ENCODE measurements at places on chromosomes 12 and 14.

GRCh38 chr12:28463396-28463795 is 273.1 kb downstream of the CCDC91 start:
- DNase-seq: no peak

DNA sequence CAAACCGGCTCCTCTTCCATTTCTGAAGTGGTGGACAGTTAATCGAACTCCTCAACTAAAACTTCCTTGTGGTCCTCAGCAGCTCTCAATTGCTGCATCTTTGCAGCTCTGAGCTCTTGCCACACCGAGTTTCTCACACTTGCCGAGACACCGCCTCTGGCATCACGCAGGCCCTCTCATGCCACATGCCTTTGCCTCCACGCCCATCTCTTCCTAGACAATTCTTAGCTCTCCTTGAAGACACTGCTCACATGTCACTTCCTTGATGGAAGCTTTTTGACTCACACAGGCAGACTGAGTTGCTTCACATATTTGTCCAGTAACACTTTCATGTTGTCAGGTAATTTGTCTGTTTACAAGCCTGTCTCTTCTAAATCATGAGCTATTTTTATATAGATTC is 29.2 kb downstream of the KCNA1 start:
- DNase-seq: no peak

DNA sequence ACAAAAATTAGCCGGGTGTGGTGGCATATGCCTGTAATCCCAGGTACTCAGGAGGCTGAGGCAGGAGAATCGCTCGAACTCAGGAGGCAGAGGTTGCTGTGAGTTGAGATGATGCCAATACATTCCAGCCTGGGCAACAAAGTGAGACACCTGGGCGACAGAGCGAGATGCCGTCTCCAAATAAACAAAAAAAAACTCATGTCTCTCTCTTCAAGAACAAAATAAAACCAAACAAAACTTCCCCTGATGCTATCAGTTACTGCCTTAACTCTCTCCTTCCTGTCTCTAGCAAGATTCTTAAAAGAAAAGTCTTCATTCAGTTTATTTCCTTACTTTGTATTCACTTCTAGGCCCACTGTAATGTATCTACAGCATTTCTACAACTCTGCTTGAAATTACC is 20.8 kb downstream of the KLHL28 start:
- DNase-seq: no peak

DNA sequence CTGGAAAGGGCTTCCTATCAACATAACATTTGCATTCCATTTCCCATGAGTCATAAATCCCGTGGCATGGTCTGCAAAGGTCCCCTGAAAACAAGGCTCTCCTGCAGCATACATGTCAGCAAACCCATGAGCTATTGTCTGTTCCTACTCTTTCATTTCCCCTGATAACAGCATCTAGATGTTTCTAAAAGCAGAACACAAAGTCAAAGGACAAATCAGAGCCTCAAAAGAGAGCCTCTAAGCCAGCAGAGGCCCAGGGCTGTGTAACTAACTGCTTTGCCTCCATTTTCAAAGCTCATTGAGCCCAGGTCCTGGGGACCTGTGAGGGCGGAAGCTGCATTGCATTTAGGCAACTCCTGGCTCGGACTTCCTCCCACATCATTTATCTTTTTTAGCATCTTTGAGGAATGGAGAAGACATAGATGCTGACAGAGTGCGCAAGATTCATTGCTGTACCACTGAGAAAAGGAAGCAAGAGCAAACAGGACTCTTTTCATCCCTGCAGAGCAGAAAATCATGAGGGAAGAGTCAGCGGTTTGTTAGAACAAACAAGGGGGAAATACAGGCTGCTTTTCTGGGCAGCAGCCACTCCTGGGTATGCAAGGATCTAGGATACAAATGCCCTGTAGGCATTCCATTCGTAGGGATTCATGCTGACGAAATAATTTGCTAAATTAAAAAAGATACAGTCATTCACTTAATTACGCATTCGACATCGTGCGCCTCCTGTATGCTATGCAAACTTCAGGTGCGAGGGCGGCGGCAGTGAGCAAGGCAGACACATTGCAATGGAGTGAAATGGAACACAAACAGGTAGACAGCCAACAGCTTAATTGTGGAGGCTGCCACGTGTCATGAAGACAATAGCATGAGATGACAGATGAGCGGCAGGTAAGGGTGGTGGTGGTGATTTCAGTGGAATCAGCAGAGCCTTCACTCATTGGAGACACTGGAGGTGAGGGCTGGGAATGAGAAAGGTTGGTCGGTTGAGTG is 131.0 kb downstream of the TMEM132D start:
- no peak for DNase-seq

DNA sequence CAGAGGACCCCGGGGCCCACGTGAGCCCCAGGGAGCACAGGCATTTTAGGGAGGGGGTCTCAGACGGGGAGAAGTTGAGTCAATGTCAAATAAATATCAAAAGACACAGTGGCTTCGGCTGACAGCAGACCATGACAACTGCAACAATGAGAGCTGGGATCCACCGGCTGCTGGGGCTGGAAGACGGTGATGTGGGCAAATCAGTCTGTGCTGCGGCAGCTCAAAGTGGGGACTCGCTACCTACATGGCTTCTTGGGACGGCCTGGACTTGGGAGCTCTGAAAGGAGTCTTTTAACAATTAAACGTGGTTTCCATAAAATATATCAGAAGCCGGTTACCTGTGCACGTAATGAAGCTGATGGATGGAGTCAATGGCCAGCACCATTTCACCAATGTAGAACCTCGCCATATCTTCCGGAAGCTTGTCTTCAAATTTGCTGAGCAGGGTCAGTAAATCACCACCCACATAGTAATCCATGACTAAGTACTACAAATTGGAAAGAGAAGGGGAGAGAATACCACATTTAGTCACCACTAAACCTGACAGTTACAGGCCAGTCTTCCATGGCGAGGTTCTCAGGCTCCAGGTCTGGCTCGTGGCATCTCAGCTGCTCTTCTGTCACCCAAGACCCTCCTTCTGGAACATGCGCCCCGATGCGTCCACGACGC is 58.0 kb downstream of the CDC42BPB start:
- no peak for DNase-seq

DNA sequence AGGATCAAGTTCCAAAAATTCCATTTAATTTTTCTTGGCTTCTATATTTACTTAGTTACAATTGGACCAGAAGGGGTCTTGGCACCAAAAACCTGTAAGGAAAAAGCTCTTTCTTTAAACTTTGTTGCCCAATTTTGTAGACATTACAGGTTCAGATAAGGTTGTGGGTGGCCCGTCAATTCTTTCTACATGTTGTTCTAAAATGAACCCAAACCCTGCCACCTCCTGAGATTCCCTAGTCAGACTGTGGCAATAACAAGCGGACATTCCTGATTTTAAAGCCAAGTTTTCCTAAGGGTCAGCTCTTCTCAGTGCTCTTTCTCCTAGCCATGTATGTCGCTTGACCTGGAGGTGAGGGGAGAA is 45.0 kb upstream of the GSG1 start:
- no peak for DNase-seq

GRCh38 chr12:114676142-114676741 is 7.7 kb downstream of the TBX3 start:
- no peak for DNase-seq

DNA sequence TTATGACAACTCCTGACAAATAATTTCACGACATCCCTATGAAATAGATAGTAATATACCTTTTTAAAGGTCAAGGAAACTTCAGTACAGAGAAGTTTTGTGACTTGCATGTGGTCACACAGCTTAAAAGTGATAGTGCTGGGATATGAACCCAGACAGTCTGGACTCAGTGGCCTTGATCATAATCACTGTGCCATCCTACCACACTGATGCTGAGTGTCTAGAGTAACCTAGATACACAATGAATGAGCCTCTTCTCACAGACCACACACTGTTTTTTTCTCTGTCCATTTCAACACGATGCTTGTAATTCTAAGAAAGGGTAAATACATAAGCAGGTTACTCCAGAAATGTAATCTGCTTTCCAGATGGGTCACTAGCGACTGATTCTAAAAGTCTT is 88.2 kb downstream of the SYNE2 start:
- DNase-seq: no peak

DNA sequence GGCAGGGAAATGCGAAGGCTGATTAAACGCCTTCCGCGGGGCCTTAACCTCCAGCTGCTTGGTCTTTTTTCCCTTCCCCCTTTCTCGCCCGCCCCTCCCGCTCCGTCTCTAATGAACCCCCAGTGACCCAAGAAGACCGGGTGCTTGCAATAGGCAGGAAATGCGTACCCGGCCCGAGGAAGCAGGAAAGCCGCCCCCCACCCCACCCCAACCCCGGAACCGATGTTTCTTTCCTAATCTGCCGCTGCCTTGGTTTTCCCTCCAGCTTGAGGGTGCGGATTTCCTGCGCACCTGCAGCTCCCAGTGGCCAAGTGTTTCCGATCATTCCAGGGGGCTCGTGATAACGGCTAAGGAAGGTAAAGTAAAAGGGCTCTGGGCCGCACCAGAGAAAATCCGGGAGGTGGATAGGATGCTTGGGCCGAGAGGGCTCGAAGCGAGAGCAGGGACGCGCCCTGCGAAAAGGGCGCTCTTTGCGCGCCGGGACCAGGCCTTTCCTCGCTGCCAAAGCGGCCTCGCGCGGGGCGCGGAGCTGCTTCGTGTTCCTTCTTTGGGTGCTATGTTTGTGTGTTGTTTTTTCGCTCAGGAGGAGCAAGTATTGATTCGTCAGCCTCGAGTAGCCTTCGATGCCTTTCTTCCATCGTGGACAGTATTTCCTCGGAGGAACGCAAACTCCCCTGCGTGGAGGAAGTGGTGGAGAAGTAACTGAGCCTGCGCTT is 983 bp downstream of the MYF6 start:
- DNase-seq: no peak

GRCh38 chr12:100900808-100901207 is 106.2 kb downstream of the ANO4 start:
- DNase-seq: no peak

DNA sequence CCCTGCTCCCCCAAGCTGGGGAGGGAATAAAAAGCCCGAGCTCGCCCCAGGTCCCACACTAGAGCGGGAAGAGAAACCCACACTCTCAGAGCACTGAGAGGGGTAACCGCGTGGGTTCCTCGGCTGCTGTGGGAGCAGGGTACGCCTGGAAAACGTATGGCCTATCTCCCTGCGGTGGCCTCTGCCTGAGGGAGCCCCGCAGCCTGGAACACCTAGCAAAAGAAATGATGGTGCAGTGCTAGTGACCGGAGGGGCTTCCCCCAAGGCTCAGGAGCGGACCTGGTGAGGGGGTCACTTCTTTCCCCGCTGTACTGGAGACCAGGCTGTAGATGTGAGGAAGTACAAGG is 2.5 kb upstream of the OR4N2 start:
- DNase-seq: no peak

DNA sequence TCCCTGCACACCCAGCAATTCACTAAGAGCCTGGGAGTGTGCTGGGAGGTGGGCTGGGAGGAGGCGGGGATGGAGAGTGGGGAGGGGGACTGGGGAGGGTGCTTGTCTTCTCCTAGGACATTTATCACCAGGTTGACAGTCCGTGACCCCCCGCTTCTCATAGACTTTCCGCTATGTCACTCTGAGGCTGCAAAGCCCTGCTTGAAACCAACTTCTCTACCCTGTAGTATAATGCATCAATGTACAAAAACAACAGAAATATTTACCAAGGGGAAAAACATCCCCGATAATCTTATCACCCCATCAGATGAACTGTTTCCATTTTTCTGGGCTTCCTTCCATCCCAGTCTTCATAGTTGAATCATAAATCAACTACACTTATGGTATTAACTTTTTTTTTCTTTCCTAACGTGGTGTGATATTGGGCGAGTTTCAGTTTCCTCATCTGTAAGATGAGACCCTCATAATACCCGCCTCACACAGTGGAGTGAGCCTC is 28.6 kb upstream of the BATF start:
- DNase-seq: no peak

GRCh38 chr12:46460682-46461210 is 88.2 kb upstream of the SLC38A2 start:
- no peak for DNase-seq

GRCh38 chr12:58310368-58310767 is 369.0 kb downstream of the ATP23 start:
- no peak for DNase-seq

DNA sequence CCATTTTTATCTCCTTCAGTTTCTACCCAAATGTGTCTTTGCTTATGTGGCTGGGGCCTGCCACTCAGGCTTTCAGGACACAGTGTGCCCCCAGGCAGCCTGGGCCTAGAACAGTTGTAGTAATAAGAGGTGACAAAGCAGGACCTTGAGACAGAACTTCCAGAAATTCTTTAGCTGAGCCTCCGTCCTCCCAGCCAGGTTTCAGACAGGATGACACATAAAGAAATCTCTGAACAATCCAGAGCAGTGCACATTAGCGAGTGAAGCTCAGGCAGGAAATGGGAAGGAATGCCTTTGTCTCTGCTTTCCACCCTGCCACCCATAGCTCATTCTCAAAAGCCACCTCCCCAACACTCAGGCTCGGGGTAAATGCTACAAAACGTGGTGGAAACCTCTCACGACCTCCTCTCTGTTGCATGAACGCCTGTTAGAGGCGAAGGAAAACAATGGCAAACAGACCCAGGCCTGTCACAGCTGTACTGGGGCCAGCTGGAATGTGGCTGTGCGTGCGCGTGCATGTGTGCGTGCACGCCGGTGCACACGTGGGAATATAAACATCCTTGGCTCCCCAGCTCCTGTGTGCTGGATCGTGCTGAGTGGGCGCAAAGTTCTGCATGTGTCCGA is 286.7 kb downstream of the ZFP36L1 start:
- DNase-seq: no peak

- no peak for DNase-seq
These were observed 177.9 kb downstream of the PHLDA1 start for GRCh38 chr12:75853626-75854025.

DNA sequence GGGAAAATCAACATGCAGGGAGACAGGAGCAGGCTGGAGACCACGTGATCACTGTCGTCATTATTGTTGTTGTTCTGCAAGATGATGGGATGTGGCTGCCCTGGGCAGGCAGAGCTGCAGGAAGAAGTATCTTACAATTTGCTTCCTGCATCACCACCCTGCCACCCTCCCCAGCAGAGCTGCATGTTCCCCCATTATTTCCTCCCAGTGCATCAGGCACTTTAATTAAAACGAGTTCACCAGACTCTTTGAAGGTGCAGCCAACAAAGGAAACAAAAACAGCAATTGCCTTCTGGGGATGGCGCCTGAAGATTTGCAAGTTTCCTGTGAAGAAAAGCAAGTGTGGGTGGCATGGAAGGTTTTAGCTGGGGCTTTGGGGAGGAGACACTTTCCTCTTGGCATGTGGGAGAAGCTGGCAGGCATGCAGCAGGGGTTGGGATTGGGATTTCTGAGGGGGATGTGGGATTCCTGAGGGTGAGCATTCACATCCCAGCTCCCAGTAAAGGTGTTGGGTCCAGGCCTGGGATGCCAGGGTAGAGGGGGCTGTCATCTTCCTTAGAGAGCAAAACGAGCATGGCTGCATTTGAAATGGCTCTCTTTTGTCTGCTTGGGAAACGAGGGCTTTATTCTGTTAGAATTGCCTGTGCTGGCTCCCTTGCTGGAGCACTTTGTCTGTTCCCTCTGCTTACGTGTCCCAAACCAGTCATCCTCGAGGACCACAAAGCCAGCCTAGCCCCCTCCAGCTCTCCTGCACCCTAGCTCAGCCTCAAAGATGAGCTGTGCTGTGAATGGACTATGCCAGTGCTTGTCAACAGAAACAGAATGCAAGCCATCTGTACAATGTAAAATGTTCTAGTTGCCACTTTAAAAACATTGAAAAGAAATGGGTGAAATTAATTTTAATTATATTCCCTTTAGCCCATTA is 11.5 kb upstream of the C14orf132 start:
- DNase-seq: no peak

All from neuronal stem cell (in vitro differentiated cells).